NCI-H2107 (cell line): ENCODE measurements at places on chromosomes 6 and 20.

DNA sequence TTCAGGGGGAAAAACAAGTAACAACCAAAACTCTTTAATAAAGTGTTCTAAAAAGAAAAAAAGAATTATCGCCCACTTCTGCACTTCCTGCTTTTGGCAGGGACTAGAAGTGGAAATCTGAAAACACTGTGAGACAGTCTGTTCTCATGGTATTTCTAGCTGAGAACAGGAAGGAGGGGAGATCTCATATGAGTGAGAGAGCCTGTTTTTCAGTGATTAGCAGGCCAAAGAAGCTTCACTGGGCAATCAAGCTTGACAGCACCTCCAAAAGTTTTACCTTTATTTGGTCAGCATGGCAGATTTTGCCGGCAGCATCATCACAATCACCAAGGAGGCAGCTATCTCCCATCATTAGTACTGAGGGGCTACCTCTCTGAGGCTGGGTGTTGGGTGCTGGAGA, 79.5 kb upstream of the ATXN1 start:
- DNase-seq, result no peak

DNA sequence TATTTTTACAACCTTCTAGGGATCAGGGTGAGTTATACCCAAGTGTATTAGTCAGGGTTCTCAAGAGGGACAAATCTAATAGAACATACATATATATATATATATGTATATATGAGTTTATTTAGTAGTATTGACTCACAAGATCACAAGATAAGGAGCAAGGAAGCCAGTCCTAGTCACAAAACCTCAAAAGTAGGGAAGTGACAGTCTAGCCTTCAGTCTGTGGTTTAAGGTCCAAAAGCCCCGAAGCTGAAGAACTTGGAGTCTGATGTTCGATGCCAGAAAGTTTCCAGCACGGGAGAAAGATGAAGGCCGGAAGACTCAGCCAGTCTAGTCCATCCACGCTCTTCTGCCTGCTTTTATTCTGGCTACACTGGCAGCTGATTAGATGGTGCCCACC, 632.7 kb upstream of the AGPAT4 start:
- no peak for DNase-seq

- DNase-seq, result no peak
These were observed 293.2 kb downstream of the BTBD9 start for GRCh38 chr6:38346291-38347079.

DNA sequence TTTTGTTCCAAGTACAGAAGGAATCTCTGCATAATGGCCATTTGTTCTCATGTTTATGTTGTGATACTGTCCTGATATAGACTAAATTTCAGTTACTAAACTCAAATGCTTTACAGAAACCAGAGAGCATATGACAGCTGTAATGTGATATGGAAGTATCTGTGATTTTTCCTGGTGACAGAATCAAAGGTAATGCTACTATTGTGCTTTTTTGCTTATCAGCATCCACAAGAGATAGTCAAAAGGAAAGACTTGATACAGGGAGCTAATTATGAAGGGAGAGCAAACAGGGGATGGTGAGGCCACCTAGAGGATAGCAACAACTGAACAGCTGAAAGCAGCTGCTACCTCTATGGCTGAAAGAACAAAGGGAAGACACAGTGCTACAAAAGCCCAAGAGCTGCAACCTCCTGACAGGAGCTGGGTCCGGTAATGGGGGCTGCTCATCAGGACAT, 181.4 kb downstream of the PHF3 start:
- no peak for DNase-seq
